Renal cortical epithelial cell (primary cell): ENCODE measurements at places on chromosomes 7 and 10. TPM values are rescaled to one million over a fixed set of nuclear protein-coding genes. Genes with fewer than 3 reads are reported as not detected.

- DNase-seq, result peak; percentile 88
Measured at GRCh38 chr7:135204341-135204749, 7.0 kb downstream of the WDR91 start.

- DNase-seq, result no peak
Measured at GRCh38 chr7:2016021-2016631, 216.6 kb downstream of the MAD1L1 start.

DNA sequence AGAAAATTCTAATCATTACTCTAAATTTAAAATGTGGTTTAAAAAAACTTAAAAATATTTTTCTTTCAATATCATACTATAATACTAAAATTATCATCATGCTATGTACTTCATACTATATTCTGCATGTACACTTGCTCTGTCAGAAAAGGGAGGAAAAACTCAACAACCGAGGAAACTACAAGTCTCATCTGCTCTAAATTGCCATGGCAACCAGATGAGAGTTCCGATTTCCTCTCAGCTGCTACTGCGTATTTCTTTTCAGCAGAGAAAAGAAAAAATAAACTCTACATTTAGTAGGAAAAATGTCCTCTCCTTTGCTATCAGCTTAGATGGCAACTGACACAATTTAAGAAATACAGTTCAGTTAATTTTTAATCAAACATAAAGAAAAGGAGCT, 178.9 kb downstream of the SRPK2 start:
- DNase-seq, result no peak

GRCh38 chr7:44368455-44368854, 43.1 kb upstream of the CAMK2B start:
- no peak for DNase-seq

DNA sequence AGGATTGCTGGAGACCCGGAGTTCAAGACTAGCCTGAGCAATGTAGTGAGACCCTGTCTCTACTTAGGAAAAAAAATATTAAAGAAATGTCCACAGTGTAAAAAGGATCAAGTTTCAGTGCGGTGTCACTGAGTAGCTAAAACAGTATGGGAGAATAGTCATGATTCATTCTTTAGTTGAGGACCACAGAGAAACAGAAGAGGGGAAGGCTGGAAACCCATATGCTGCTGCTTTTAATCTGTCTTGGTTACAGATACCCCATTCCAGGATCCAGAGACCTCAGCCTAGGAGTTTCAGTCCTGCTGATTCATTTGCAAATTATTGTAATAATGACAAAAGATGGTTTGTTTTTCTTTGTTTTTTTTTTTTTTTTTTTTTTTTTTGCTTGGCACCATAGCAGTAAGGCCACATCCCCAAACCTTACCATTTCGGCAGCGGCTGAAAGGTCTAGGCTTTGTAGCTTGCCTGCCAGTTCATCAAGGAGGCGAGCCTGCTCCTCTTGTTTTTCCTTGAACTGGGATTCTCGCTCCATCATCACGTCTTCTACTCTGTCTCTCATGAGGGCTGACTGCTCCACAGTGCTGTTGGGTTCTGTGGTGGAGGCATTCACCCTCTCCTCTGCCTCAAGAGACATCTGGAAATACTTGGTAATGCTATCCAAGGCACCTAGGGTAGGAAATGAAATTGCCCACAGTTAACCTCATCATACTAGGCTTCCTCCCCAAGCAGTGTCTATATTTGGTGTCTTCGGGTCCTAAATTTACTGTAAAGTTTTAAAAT, 44.2 kb downstream of the DLD start:
- peak; percentile 14 for DNase-seq

TMEM130 gene
- total RNA-seq, result 0.60 TPM in 1 of 2 replicates, not detected in the other

GPR15LG gene
- 6.8 and 46.5 TPM in 2 replicates for total RNA-seq

TWIST1 gene
- not detected in 2 replicates for total RNA-seq

CAV1 gene
- 217 and 552 TPM in 2 replicates for total RNA-seq
